ENCODE measurements at places on chromosomes 12 and 14. TPM values are rescaled to one million over a fixed set of nuclear protein-coding genes. Genes with fewer than 3 reads are reported as not detected.

HOTAIR gene
- total RNA-seq: not detected

DACT1 gene
- total RNA-seq: 1.4 TPM

KLHL33 gene
- total RNA-seq: not detected

EEF1AKMT3 gene
- 4.5 TPM for total RNA-seq

SMIM41 gene
- total RNA-seq: 0.13 TPM

CHGA gene
- total RNA-seq: not detected

TNS2 gene
- total RNA-seq: 1.3 TPM

PEX5 gene
- 21.9 TPM for total RNA-seq

MUCL1 gene
- not detected for total RNA-seq

SYCP3 gene
- under 0.01 TPM for total RNA-seq

PKP2 gene
- total RNA-seq: 53.9 TPM

OVCH1 gene
- 0.26 TPM for total RNA-seq

BIN2 gene
- total RNA-seq: under 0.01 TPM

SLC39A5 gene
- total RNA-seq: 0.13 TPM

IL31 gene
- not detected for total RNA-seq

CSRP2 gene
- 25.5 TPM for total RNA-seq

GPRC5A gene
- total RNA-seq: 16.1 TPM

PRB2 gene
- not detected for total RNA-seq

HSPB8 gene
- 2.4 TPM for total RNA-seq

ETFRF1 gene
- 10.8 TPM for total RNA-seq

CCDC184 gene
- not detected for total RNA-seq

CBLN3 gene
- total RNA-seq: 0.53 TPM

KRT2 gene
- not detected for total RNA-seq

TSHR gene
- total RNA-seq: not detected

MGAT4C gene
- total RNA-seq: 0.26 TPM

EML5 gene
- not detected for total RNA-seq

CRIP2 gene
- total RNA-seq: 13.2 TPM

NTN4 gene
- 50.3 TPM for total RNA-seq

EPYC gene
- total RNA-seq: not detected

AKAP3 gene
- 0.53 TPM for total RNA-seq

LRRC9 gene
- total RNA-seq: not detected

KRT85 gene
- not detected for total RNA-seq

DAO gene
- not detected for total RNA-seq

NPFF gene
- total RNA-seq: not detected

Data from bronchial epithelial cell (primary cell).